T-helper 2 cell (primary cell): ENCODE measurements at places on chromosomes 5 and 9.

- no peak for DNase-seq
Observed at GRCh38 chr5:10735569-10736276, 25.3 kb downstream of the DAP start.

DNA sequence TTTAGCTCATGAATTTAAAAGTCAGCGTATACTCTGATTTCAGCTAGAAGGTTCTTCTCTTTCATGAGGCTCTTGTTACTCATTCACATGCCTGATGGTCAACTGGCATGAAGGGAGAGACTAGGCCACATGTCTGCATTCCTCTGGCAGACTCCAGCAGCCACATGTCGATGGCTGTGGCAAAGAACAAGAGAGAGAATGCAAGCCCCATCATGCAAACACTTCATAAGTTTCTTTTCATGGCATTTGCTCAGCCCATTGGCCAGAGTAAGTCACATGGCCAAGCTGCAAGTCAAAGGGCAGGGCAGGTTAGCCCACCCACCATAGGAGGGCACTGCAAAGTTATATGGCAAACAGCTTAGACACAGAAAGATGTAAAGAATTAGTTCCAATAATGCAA, 5.4 kb downstream of the KCNV2 start:
- DNase-seq: no peak

DNA sequence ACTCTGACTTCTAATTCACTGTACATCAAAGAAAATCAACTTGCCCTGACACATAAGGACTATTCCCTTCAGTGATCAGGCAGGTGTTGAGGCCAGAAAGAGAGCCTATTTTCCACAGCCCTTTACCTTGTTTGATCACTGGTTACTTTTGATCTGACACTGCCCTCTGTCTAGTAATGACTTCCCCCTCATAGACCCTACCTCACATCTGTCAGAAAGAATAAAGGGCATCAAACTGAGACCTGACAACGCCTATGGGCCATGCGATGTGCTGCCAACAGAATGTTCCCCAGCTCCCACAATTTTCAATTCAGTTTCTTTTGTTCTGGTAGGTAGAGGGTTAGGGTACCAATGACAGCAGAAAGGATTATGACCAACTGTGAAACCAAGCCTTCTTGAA, 47.7 kb downstream of the FBXL17 start:
- no peak for DNase-seq

DNA sequence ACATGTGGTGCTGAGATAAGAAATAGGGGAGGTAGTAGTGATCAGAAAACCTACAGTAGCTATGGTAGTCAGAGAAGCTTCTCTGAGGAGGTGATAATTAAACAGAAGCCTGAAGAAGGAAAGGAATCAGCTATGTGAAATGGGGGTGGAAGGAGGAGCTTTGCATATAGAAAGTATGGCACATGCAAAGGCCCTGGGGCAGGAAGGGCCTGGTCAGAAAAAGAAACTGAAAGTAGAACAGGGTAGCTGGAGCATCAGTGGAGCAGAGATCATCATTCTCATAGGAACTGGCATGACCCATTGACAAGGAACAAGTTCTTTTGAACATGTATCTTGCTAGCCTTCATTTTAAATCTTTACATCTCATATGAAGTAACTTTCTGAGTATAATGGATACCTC, 80.7 kb upstream of the ADRA1B start:
- DNase-seq: no peak

GRCh38 chr9:117072216-117072615, 342.6 kb downstream of the ASTN2 start:
- no peak for DNase-seq

DNA sequence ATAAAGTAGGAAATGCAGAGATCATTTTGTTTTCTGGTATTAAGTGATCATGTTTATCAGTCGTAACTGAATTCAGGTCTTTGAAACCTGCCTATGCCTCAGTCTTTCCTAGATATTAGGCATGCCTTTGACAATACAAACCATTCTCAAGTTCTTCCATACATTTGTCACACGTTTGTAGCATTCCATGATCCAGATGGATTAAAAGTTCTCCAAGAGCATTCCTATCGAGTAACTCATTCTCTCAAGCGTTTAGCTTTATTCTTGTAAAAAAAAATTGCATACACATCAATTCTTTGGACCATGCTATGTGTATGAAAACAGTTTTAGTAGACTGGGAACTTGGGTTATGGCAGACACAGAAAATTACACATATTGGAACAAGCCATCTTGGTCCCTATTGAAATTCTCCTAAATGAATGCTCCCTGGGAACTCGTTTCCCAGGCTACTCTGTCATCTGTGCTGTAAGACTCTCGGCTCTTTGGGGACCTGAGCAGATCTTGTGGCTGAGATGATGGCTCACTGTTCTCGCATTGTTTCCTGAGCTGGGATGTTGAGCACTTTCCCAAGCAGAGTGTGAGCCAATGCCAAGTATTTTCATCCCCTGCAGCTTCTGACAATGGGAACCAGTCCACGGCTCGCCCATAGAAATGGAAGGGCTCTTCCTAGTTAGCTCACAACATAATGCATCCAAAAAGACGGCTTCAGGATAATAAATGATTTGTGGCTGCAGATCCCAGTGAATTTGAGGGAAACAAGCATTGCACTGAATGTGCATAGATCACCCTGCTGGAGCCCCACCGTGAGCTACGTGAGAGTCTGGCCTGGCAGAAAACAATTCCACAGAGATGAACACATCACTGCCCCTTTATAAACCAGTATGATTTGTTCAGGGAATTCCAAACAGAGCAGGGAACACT, 230.2 kb downstream of the IRX1 start:
- no peak for DNase-seq

DNA sequence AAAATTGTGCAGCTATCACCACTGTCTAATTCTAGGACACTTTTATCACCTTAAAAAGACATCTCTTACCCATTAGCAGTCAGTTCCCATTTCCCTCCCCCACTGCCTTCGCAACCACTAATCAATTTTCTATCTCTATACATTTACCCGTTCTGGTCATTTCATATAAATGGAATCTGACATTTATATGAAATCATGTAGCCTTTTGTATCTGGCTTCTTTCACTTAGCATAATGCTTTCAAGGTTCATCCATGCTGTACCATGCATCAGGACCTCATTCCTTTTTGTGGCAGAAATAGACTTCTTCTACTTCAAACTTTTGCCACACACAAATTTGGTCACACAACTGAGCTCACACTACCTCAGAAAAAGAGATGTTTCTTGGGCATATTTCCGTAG, 32.2 kb downstream of the FRMPD1 start:
- DNase-seq: no peak

DNA sequence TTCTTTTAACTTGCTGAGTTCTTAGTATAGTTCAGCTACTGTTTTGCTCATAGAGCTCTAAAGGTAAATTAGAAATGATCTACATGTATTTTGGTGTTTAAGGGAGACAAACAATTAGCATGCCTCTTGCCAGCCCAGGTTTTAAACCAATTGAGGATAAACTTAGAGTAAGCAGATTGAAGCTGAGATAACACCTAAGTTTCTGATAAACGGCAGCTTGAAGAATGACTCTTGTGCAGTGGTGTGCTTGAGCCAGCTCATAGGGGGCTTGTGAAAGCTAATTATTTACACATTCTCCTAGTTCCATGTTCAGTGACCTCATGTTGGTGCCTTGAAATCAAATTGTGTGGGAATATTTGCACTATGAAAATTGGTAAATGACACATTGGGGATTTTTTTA, 193.0 kb downstream of the PRR16 start:
- no peak for DNase-seq

GRCh38 chr9:85225180-85225579, 516.6 kb downstream of the AGTPBP1 start:
- DNase-seq: no peak

DNA sequence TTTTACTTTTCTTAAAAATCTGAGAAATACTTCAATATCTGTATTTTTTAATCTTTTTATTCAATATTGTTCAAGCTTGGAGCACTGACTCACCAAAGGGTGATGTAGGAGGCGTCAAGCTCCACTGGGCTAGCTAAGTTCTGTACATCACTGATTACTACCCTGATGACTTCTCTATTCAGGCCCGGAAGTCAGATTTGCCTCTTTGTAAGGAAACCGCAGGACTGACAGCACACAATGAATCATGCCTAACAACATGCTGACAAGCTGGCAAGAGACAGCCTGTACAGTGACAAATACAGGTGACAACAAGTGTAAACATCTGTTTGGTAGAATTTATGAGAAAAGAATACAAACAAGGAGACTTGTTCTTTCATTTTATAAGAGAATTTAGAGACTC, 627.9 kb upstream of the RORB start:
- no peak for DNase-seq

DNA sequence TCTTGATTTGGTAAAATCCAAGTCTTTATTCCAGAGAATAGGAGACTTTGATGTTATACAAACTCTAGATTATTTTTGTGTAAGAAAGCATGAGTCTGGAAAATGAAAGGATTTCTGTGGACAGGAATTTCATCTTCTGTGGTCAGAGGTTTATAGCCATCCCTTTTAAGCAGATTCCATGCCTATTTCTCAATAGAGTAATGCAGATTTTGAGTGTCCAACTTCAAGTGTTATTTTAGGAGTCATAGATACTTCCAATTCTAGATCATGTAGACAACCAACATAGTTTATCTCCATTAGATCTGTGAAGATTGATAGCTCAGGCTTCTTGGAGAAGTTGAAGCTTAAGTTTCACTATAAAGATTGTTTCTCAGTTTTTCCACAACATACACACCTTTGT, 379.7 kb downstream of the PSAT1 start:
- no peak for DNase-seq

- no peak for DNase-seq
Observed at GRCh38 chr9:37421914-37422288, 595 bp upstream of the GRHPR start.

DNA sequence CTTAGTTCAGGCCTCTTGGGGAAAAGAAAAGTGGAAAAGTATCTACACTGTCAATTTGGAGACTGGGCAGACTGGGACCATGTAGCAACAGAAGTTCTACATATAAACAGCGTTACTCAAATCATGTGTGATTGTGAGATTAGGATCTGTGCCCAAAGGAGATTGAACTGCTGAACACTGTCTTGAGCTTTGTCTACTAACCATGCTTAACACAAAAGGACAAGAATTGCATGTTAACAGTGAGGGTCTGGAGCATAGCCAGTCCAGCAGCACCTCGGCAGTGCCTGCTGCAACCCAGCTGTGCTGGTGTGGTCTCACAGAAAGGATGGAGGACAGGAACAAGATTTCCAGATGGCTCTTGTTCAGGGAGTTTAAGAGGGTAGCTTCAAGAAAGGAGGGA, 5.7 kb downstream of the PAM start:
- DNase-seq: no peak

GRCh38 chr9:6426117-6426516, 13.1 kb downstream of the UHRF2 start:
- no peak for DNase-seq

DNA sequence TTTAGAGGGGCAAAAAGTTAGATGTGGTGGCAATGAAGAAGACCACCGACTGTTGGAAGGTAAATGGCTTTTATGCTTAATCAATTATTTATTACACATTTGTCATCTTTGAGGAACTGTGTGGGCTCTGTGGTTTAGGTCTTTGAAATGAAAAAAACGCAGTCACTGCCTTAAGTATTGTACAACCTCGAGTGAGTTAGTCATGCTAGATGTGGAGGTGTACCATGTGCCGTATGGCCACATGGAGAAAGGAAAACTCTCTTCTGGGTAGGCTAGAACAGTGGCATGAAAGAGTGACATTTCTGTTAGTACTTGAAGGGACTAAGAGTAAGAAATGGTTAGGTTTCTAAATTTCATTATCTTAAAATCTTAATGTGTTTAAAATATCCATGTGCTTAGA, 166.1 kb downstream of the HACD4 start:
- DNase-seq: no peak

GRCh38 chr5:75837258-75837841, 120.1 kb upstream of the POC5 start:
- DNase-seq: no peak

- no peak for DNase-seq
Observed at GRCh38 chr9:13942695-13943094, 371.2 kb downstream of the NFIB start.

GRCh38 chr9:86369810-86370209, 15.6 kb upstream of the TUT7 start:
- no peak for DNase-seq

DNA sequence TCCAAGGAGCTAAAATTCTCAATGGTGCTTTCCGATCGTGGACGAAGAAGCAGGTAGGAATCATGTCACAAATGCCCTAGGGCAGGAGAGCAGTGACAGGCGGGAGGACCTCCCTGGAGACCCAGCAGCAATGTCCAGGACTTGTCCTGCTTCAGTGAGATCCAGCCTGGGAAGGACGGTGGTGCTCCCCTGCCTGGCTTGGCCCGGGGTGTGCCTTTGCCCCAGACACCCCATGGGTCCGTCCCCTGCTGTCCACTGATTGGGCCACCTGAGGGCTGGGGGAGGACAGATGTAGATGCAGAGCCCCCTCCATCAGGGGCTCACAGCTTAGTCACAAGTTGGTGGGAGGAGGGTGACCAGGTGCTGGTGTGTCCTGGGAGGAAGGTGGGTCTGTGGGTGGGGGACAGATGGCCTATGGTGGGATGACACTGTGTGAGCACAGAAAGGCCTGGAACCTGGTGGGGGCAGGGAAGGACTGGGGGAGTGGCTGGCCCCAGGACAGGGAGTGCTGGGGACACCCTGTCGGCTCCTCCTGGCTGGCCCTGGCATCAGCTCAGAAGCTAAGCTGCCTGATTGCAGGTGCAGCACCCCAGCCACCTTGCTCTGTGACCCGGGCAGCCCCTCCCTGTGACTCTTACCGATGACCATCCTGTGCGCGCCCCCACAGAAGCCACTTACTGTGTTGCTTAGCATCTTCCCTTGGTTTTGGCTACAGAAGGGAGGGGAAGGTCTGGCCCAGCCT, 82.0 kb downstream of the PHF2 start:
- peak; percentile 2 for DNase-seq

DNA sequence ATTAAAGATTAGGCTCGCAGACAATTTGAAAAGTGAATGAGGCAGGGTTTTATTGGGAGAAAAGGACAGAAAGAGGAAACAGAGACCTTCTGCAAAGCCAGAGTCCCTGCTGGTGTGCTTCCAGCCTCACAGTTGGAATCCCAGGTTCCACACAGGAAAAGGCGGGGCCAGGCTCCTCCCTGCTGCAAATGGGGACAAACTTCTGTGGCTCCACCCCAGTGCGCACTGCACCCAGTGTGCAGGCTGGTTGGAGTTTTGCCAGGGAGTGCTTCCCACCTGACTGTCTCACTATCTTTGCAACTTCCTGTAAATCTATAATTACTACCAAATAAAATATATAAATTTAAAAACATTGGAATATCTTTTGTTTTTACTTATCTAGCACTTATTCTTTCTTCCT, 386.0 kb upstream of the GRIN3A start:
- no peak for DNase-seq

DNA sequence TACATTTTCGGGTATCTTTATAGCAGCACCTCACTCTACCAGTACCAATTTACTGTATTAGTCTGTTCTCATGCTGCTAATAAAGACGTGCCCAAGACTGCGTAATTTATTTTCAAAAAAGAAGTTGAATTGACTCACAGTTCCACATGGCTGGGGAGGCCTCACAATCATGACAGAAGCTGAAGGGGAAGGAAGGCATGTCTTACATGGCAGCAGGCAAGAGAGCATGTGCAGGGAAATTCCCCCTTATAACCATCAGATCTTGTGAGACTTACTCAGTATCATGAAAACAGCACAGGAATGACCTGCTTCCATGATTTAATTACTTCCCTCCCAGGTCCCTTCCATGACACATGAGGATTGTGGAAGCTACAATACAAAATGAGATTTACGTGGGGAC, 602.6 kb upstream of the DAB2 start:
- no peak for DNase-seq

GRCh38 chr5:167872791-167873190, 418.7 kb upstream of the WWC1 start:
- no peak for DNase-seq

- no peak for DNase-seq
Observed at GRCh38 chr5:157115502-157115901, 6.7 kb upstream of the HAVCR2 start.
